ENCODE measurements at places on chromosomes 7 and 10. TPM values are rescaled to one million over a fixed set of nuclear protein-coding genes. Genes with fewer than 3 reads are reported as not detected.

Gene CC2D2B
- 0.10 TPM for polyA plus RNA-seq

- DNase-seq: no peak
Observed at GRCh38 chr7:150351587-150352194, 10.3 kb upstream of the RARRES2 start.

Gene PAX4
- not detected for polyA plus RNA-seq

DNA sequence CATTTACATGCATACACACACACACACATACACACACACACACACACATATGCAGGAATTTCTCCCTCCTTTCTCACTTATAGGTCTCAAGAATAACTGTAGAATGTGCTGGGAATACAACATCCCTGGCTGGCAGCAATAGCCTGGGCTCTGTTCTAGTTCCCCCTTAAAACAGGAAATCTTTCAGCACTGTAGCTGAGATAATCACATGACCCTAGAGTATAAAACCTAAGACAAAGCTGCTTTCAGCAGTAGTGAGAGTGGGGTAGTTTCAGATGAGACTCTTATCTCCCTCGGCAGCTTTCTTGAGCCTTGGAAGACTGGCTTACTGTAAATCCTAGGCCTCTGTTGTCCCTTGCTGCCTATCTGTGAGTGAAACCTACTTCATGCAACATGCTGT lies 137.4 kb upstream of the AKR1E2 start:
- DNase-seq: no peak

DNA sequence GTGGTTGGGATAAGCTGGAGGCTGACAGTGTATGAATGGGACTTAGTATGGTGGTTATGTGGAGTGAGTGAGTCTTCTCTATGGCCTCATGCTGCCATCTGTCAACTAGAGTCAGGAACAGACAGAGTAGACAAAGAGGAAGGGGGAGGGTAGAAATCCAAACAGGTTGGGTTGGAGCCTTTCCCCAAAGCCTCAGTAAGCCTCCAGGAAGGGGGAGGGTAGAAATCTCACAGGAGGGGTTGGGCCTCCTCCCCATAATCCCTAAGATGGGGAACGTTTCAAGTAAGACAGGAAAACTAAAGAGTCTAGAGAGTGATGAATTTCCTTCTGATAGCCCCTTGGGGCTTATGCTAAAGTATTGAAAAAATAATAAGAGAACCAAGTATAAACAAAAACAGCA lies 2.0 kb upstream of the AKR1B15 start:
- no peak for DNase-seq

Gene ACHE
- 0.07 TPM for polyA plus RNA-seq

DNA sequence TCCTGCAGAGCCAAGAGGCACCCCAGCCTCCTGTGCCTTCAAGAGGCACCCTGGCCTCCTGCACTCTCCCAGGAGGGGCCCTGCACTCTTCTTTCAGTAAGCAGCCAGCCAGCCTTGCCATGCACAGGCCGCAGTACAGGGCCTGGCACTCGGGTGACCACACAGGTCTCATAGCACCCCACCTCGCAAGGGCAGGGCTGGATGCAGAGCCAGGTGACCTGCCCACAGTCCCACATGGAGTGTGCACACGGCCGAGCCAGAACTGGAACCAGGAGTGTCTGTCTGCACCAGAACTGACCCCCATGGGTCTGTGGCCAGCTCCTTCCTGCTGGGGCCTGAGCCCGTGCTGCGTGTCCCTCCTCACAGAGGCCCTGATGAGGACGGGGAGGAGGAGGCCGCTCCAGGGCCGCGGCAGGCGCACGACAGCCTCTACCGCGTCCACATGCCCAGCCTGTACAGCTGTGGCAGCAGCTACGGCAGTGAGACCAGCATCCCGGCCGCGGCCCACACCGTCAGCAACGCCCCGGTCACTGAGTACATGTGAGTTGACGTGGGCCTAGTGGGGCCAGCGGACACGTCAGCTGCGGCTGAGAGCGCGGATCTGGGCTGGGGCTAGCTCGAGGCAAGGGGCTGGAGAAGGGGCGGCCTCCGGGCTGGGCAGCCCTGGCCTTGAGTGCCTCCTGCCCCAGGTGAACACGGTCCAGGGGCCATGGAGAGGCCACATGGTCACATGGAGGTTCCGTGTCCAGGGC lies 26.3 kb downstream of the TTYH3 start:
- no peak for DNase-seq

Gene MEOX2
- not detected for polyA plus RNA-seq

Gene NEUROD6
- not detected for polyA plus RNA-seq

Gene TBC1D12
- polyA plus RNA-seq: 7.0 TPM

Gene PALS2
- 7.4 TPM for polyA plus RNA-seq

Gene CTAGE4
- 5.9 TPM for polyA plus RNA-seq

DNA sequence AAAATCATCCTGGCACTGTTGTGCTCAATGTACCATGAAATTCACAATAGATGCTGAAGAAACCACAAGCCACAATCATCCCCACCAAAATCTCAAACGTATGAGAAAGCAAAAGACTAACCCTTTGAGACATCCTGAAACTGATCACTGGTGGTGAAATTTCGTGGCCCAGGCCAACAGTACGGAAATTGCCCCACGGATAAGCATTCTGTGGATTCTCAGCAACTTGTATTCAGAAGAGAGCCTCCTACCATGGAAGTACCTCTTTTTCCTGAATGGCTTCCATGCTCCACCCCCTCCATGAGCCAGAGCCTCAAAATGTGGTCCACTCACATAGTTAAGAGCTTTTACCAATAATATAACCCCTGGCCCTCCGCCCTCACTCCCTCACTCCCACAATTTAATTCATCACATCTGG lies 163.9 kb upstream of the AUTS2 start:
- DNase-seq: no peak

- DNase-seq: no peak
Observed at GRCh38 chr10:118171861-118172260, 125.1 kb upstream of the RAB11FIP2 start.

DNA sequence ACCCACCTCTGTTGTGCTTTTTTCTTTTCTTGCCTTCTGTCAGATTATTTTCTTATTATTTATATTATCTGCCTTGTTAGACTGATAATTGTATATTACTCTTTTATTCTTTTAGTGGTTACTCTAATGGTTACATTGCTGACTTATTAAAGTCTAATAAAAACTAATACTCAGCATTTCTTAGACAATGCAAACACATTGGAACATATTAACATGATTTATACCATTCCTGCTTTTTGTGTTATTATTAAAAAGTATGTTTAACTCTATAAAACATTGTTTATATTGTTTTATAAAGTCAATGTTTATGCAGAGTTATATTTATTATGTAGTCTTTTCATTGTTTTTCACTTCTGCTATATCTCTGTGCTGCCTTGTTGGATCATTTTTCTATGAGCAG lies 68.0 kb upstream of the CACNA2D1 start:
- DNase-seq: no peak

All from keratinocyte (primary cell).